NCI-H2107 (cell line): ENCODE measurements at places on chromosomes 6 and 20.

DNA sequence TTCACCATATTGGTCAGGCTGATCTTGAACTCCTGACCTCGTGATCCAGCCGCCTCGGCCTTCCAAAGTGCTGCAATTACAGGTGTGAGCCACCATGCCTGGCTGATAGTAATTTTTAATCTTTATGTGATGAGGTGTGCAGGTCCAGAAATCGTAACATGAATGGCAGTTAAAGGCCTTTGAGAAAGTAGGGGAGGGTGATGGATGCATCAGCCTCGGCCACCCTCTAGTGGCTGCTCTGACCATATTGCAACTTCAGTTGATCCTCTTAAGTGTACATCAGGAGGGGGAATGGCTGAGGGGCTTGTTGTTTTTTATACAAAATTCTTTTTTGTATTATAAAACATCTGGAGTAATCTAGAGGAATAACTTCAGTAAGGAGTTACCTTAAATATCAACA is 193.0 kb downstream of the ZFAND3 start:
- no peak for DNase-seq

DNA sequence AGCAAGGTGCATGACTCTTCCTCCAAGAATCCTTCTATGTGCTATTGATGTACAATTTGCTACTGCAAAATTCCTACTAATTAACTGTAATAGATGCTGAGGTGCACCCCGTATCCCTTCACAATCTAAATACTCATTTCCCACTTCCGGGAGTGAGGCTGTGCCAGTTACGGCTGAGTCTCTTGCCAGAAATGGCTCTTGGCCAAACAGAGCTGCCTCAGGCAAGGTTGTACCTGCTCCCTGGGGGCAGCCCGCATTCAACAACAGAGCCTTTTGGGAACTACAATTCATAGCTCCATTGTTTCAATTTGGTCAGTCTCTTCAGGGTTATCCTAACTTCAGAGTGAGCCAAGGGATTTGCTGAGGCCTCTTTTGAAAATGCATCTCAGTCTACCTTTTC is 789.8 kb upstream of the MAP3K7 start:
- peak; percentile 56 for DNase-seq

DNA sequence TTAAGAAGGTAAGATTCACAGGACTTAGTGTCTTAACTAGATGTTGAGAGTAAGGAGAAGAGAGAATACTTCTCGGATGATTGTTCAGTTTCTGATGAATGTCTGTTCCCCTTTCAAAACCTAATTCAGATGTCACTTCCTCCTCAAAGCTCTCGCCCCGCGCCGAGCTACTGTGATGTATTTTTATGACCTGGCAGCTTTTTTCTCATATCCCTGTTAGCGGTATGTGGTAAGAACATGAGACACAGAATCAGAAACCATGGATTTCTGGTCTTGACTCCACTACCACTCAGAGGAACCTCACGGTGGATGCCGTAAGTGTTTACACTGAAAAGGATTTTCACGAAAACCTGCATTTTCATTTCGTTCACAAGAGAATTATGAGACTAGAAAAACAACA is 48.4 kb downstream of the CEP43 start:
- no peak for DNase-seq

DNA sequence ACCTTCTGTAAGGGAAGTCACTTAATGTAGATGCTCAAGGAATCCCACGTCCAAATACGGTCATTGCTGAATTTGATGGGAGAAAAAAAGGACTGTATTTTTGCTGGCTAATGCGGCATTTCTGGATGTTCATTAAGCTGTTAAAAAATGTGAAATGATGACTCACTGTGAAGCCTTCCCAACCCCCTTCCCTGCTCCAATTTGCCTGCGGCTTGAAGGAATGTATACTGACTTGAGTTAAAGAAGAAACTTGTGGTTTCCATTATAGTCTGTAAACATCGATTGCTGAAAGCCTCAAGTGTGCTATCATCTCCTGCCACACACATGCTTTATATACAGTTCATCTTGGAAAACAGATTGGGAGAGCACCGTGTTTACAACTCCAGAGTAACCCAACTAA is 249.1 kb upstream of the JAG1 start:
- DNase-seq = no peak

GRCh38 chr20:43583133-43583864 is 7.4 kb upstream of the IFT52 start:
- DNase-seq = no peak

DNA sequence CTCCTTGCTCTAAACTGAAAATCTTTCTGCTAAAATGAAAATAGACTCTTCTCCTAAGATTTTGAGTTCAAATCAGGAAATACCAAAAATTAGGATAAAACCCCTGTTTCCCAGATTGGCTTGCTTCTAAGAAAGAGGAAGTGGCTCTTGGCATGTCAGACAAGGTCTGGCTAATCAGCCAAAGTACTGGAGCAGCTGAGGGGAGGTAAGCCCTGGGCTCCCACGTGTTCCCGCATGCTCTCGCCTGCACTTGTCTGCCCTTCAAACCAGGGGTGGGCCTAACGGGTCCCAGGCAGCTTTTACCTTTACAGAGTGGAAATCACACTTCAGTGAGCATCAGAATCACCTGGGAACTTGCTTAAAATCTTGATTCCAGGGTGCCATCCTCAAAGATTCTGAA is 43.2 kb upstream of the GABRR1 start:
- no peak for DNase-seq

DNA sequence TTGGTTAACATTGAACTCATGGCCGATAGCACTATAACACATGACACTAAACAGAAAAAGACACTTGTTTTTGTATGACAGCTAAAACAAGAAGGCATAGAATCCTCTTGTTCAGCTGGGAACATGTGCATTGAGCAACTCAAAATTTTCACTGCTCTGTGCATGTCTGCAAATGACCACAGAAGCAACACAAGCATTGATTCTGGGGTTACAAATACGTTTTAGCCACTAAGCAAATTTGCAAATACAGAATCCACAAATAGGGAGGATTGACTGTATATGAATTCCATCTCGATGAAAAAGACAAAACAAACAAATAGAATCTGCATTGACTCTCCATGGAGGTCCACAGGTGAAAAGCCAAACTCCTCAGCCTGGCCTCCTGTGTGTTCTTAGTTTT is 31.7 kb downstream of the C6orf132 start:
- no peak for DNase-seq

- no peak for DNase-seq
These were observed 466.3 kb upstream of the CDH4 start for GRCh38 chr20:60785785-60786184.

- no peak for DNase-seq
These were observed 227.5 kb downstream of the ATXN1 start for GRCh38 chr6:16533721-16534136.

GRCh38 chr6:5004373-5005037 is 668 bp upstream of the RPP40 start:
- no peak for DNase-seq

GRCh38 chr6:169211881-169212280 is 41.8 kb downstream of the THBS2 start:
- DNase-seq = no peak
